MCF 10A (cell line): ENCODE measurements at places on chromosomes 3 and 15.

DNA sequence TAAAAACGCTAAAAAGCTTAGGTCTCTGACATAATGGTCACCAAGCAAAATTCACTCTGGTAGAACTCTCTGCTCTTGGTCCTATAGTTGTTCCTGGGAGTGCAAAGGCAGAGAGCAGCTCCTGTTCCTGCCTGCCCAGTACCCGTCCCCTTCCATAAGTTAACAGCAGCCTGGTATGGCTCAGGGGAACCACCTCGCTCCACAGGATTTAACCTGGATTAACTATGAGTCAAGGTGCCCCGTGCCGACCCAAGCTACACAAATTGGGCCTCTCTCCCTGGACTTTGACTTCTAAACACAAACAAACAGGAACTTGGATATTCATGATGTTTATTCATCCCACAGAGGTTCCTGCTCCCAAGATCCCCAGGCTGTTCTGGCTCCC, 32.1 kb downstream of the SCAP start:
- peak; percentile 69 for DNase-seq

DNA sequence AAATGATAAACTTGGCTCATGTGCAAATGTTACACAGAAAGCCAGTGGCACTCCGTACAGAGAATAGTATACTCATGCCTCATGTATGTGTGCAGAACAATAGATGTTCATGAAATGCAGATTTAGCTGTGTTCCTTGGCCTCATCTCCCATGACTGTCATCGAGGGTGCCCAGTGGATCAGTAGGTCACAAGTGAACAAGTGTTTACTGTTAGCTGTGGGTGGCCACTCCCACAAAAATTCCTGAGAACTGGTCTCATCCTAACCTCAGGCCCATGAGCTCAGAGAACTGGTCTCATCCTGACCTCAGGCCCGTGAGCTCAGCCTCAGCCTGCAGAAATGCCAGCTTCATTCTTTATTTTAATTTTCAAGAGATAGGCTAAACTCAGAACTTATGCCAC, 124.1 kb downstream of the GADL1 start:
- DNase-seq = peak; percentile 84

- DNase-seq = peak; percentile 27
These were observed 172.4 kb downstream of the DCLK3 start for GRCh38 chr3:36591959-36592358.

DNA sequence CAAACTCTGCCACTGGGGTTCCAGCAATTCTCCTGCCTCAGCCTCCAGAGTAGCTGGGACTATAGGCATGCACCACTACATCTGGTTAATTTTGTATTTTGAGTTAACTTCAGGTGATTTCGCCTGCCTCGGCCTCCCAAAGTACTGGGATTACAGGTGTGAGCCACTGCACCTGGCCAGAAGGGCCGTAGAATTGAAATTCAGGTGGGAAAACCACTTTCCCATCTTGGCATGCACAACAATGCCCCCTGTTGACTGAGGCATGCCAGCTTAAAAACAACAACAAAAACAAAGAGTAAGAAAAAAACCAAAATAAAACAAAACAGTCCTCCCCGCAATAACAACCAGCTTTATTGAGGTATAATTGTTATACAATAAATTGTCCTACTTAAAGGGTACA, 32.6 kb upstream of the RAB11A start:
- DNase-seq = no peak

DNA sequence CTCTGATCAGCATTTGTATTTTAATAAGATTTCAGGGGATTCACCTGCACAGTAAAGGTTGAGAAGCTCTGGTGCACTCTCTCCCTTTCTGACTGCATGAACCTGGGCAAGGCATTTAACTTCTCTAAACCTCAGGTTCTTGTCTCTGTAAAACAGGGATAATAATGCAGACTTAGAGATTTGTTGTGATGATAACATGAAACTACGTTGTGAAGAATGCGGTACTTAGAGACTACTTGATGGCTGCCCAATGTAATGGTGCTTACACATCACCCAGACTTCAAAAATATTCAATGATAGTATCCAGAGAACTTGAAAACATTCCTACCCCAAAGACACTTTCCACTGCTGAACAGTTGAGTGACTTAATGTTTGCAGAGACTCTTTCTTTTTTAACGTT, 19.8 kb upstream of the TNFSF10 start:
- DNase-seq = no peak
